ENCODE measurements at places on chromosomes 3 and 15. TPM values are rescaled to one million over a fixed set of nuclear protein-coding genes. Genes with fewer than 3 reads are reported as not detected.

Gene SAMD7
- total RNA-seq: not detected

Gene P2RY14
- total RNA-seq: not detected

- DNase-seq: peak; percentile 70
These were observed 2.6 kb upstream of the FOXP1 start for GRCh38 chr3:71585887-71586809.

- DNase-seq: no peak
These were observed 13.4 kb upstream of the HCN4 start for GRCh38 chr15:73382115-73382514.
